ENCODE measurements at places on chromosomes 5 and 9. TPM values are rescaled to one million over a fixed set of nuclear protein-coding genes. Genes with fewer than 3 reads are reported as not detected.

Gene WNT8A
- total RNA-seq = not detected

Gene PKN3
- 15.8 TPM for total RNA-seq

Gene CCNI2
- total RNA-seq = not detected

Gene PRSS3
- not detected for total RNA-seq

Gene RFK
- total RNA-seq = 35.4 TPM

Gene CLIC3
- 0.55 TPM for total RNA-seq

Gene MEGF10
- 67.6 TPM for total RNA-seq

Gene HBEGF
- 6.5 TPM for total RNA-seq

Gene TNFSF15
- total RNA-seq = 1.1 TPM

Gene GTF3C5
- 89.5 TPM for total RNA-seq

Gene PLAC8L1
- 0.33 TPM for total RNA-seq

Gene ANGPTL2
- total RNA-seq = 21.3 TPM

Gene PCAT7
- total RNA-seq = not detected

Gene DDX4
- total RNA-seq = not detected

Gene PHF2
- 31.1 TPM for total RNA-seq

Gene ARPC5L
- total RNA-seq = 58.5 TPM

Gene F2RL1
- 0.02 TPM for total RNA-seq

Gene CAMLG
- 27.5 TPM for total RNA-seq

Gene C9orf50
- total RNA-seq = not detected

Gene NUP188
- total RNA-seq = 132 TPM

Gene GCNT4
- total RNA-seq = 0.05 TPM

Gene GKAP1
- total RNA-seq = 13.4 TPM

Gene ARID3C
- 0.13 TPM for total RNA-seq

Gene PRDM9
- total RNA-seq = not detected

Gene SPINK4
- total RNA-seq = not detected

Gene AGXT2
- not detected for total RNA-seq
